ENCODE measurements at places on chromosomes 16 and 17.

GRCh38 chr17:41466988-41467387, at the start of gene KRT32:
Gene KRT32, minus strand, starts transcription at chr17:41467386. Its CDS starts 61 bp downstream, at chr17:41467325.
- no peak for DNase-seq

GRCh38 chr17:59105852-59106462, 723 bp downstream of the TRIM37 start:
- DNase-seq, result no peak

DNA sequence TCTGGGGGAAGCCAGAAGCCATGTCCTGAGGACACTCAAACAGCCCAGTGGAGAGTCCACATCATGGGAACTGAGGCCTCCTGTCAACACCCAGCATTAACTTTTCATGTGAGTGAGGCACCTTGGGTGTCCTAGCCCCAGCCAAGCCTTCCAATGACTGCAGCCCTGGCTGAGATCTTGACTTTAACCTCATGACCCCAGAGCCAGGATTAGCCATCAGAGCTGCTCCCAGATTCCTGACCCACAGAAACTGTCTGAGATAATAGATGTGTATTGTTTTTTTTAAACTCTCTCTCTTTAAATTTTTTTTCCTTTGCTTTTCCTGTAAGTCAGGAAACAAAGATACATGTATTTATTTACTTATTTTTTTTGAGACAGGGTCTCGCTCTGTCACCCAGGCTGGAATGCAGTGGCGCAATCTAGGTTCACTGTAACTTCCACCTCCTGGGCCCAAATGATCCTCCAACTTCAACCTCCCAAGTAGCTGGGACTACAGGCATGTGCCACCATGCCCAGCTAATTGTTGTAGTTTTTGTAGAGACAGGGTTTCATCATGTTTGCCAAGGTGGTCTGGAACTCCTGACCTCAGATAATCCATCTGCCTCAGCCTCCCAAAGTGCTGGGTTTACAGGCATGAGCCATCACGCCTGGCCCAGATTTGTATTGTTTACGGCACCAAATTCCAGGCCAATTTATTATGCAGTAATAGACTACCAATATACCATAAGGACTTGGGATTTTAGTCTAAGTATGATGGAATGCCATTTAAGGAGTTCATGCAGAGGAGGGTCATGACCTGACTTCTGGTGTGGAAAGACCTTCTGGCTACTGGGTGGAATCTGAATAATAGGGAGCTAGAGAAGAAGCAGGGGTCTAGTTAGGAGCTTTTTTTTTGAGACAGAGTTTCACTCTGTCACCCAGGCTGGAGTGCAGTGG, 14.0 kb upstream of the TMEM94 start:
- no peak for DNase-seq

- DNase-seq, result no peak
Measured at GRCh38 chr16:35134471-35134870, 1675.1 kb downstream of the TP53TG3F start.

DNA sequence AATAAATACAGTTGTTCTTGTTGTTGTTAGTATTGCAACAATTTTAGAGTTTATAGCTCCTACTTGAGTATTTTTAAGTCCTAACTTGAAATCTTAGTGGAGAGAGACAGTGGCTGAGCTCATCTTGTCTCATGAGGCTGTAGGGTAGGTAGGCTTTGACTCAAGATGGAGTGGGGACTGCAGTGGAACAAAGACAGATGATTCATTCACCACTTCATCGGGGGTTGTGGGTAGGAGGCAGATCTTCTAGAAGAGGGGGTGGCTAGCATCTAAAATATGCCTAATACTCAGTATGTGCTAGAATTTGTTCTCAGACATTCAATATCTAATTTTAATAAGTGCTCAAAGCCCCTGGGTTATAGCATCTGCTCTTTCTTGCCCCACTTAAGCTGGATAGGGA, 13.1 kb upstream of the MMD start:
- DNase-seq, result no peak

DNA sequence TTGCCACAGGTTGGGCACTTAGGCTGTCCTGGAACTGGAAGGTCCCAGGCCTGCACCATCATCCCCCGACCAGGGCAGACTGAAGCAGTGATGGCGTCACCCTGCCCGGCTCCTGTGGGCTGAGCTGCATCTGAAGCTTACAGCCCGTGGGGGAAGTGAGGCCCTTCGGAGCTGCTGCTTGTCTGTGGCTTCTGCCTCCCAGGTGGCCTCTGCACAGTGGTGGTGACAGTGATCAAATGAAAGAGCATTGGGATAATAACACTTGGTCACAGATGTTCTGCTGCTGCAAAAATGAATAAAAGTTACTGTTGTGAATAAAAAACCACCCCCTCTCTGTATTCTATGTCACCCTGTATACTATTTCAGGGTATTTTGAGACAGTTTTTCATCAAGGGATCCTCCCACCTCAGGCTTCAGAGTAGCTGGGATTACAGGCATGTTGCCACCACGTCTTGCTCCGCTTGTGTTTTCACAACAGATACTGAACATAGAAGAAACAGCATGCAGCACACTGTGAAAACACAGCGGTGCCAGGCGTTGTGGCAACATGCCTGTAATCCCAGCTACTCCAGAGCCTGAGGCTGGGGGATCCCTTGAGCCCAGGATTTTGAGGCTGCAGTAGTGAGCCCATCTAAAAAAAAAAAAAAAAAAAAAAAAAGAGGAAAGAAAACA, 165.0 kb downstream of the LGALS9B start:
- no peak for DNase-seq

DNA sequence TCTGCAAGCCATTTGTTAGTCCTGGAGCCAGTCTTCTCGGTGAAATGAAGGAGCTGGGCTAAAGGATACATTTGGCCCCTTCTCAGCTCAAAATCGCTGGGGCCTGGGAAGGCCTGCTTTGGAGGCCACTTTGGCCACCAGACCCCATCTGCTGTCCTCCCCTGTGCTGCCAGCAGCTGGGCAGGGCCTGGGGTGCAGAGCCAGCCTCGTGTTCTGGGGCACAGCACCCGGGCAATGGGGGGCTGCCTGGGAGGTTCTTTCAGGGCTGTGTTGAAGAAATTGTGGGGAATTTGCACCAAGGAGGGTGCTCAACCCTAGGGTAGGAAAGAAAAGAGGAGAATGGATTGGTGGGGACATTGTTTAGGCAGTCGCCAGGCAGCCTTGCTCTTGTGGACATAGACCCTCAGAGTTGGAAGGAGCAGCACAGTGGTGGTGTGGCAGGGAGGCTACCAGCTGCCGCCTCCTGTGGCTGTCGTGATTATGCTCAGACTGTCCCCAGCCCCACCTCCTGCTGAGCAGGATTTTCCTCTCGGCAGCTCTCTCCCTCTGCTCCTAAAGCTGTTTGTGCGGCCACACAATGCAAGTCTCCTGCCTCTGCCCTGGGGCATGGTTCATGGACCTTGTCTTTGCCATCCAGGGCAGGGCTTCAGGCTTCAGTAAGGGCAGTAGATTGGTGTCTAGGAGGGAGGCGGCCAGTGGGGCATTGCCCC, 174.8 kb downstream of the NTN1 start:
- DNase-seq, result no peak

DNA sequence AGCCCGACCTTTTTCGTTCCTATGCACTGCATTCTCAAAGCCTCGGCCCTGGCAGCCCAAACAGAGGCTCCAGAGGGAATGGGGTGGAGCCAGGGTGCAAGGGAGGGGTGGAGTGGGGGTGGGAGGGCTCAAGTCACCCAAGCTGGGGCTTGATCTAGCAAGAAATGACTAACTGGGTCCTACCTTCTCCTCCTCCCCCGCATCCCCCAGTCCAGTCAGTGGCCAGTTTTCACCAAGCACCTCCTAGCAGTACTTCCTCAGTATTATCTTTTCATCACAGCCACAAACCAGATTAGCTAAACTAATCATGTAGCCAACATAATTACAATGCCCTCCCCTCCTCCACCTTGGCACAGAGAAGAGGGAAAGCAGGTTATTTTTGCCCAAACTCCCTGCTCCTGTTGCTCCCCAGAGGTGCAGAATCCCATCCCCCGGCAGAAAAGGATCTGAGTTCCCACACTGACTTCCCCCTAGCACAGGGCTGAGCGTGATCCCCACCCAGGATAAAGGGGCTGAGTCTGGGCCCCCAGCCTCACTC, 2.2 kb downstream of the JUP start:
- peak; percentile 65 for DNase-seq
